GDM1 (cell line): ENCODE measurements at places on chromosomes 12 and 14.

DNA sequence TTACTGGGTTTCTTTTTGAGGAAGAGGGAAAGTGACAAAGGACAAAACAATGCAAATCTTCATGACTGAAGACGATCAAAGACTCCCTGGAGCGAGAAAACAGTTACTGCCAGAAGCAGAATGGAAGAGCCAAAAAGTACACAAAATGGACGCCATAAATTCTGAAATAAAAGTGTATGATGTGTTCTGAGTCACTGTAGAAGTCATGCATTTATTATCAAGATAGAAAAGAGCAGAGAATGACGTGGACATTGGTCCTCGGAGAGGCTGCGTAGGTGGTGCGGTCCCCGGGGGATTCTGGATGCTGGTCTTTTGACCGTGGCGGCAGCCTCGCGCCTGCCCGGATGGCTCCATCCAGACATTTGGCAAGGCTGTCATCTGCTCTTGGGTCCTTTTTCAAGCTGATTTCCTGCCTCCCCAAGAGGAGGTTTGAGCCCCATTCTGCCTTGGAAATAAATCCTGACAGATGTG is 52.8 kb downstream of the C14orf132 start:
- no peak for DNase-seq

DNA sequence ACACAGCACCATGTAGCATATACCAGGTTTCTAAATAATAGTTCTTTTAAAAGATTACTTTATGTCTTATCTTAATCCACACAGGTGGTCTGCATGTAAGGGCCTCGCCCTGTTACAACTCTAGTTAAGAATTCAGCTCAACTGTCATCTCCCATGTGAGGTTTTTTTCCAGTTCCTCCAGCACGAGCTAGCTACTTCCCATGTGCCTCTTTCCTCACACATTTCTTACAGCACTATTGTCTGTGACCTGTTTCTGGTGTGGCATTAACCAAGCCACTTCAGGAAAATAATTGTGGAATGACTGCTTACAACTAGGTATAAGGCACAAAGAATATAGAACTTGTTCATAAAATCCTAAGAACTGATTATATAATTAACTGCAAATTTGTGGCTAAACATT is 65.5 kb downstream of the SH2B3 start:
- no peak for DNase-seq

DNA sequence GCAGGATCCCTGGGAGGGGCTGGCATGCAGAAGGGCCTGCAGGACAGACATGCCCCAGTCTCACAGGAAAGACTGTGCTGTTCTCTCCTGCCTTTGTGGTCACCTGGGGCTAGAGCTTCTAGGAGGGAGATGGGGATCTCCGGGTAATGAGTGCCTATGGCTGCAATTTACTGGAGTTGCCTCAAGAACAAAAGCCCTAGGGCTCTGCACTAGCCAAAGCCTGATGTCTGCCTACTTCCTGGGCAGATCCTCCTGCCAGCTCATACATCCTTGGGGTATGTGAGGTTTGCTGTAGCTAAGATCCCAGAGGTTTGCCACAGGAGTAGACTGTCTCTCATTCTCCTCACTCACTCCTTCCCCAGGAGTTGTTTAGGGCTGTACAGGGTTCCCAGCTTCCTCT is 106.9 kb upstream of the PPFIA2 start:
- DNase-seq, result no peak

- no peak for DNase-seq
Measured at GRCh38 chr12:2997989-2998670, 38.9 kb downstream of the TEAD4 start.

DNA sequence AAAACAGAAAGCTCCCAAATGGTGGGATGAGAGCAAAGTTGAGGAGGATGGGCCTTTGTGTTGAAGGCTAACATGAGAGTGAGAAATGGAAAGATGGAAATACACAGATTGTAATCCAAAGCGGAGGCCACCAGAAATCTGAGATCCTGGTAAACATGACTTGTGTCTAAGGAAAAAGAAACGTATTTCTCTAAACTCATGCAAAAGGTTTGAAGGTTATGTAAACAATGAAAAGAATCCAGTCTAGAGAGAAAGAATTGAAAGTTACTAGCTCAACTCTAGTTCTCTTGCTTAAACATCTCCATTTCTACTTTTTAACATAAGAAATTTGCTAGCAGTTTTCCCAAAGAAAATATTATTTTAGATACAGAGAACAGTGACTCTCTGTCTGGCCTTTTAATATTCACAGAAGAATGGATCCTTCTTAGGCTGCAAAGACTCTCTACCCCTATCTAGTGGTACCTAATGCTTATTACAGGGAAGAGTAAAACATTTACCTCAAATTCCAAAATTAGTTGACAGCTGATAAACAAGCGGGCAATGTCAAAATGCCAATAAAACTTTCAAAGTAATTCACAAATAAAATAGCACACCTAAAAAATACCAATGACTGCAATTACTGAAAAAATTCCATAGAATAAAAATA is 75.8 kb upstream of the SOX5 start:
- DNase-seq, result no peak

- DNase-seq, result no peak
Measured at GRCh38 chr14:44960146-44960545, 1.6 kb downstream of the KLHL28 start.
